NCI-H1048 (cell line): ENCODE measurements at places on chromosomes 16 and 17.

DNA sequence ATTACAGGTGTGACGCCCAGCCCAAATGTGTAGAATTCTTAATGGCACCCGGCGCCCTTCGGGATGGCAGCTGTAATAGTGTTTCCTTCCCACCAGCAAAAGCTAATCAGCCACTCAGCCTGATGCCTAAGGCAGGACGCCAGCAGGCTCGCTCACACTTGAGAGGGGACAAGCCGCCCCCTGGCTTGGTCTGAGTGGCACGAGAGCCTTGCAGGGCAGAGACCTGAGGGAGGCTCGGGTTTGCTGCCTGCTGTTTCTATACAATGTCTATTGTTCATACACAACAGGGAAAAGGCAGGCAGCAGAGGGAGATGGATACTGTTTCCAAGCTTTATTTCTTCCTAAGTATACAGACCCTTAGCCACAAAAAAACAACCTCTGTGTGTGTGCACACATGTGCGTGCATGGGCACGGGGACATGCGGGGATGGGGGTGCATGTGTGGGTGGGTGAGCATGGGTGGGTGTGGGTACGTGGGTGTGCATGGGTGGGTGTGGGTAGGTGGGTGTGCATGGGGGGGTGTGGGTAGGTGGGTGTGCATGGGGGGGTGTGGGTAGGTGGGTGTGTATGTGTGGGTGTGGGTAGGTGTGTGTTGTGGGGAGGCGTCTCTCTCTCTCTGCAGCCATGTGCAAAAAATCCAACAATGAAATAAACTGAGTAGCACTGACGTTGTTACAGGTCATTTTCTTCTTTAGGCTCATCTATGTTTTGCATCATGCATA lies 10.0 kb downstream of the SLC38A8 start:
- no peak for DNase-seq

DNA sequence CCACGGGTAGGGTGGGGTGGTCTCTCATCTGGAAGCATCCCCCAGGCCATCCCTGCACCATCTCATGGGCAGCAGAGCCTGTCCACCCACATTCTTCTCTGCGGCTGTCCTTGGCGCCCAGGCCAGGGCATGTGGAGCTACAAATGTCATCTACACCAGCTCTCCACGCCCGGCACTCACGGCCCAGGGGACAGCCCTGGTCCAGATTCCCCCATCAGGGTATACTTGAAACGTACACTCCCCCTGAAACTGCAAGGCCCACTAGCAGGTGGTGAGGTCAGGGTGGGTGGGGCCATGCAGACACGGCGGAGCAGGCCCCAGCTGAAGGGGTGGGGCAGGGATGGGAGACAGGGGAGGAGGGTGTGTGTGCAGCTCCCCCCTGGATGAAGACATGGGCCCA lies 3.2 kb upstream of the SOX8 start:
- DNase-seq = no peak

DNA sequence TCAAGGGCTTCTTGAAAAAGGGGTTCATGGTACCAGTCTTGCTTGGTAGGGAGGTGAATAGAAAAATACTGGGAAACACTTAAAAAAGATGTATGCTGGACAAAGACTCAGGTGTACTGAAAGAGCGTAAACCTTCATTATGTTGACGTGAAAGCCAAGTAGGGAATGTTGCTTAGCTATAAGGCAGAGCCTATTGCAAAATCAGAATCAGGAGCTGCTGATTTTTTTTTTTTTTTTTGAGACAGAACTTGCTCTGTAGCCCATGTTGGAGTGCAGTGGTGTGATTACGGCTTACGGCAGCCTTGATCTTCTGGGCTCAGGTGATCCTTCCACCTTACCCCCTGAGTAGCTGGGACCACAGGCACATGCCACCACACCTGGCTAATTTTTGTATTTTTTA lies 3.9 kb downstream of the TMEM94 start:
- DNase-seq = no peak

- DNase-seq = no peak
Observed at GRCh38 chr17:81049973-81050551, 15.1 kb downstream of the BAIAP2 start.

GRCh38 chr16:79169239-79169638 lies 431.3 kb downstream of the MAF start:
- DNase-seq = no peak

DNA sequence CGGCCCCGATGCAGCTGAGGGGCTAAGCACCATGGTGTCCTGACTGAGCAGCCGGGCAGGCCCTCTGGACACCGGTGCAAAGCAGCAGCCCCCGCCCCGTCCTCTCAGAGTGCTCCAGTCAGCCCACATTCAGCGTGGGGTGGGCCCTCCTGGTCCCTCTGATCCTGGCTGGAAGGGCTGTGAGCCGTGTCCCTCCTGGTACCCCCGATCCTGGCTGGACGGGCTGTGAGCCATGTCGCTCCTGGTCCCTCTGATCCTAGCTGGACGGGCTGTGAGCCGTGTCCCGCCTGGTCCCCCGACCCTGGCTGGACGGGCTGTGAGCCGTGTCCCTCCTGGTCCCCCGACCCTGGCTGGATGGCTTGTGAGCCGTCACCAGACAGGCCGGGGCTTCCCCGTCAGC lies 26.9 kb upstream of the ACSF3 start:
- no peak for DNase-seq

- DNase-seq = no peak
Observed at GRCh38 chr16:29844575-29845331, 18.3 kb downstream of the CDIPT start.

DNA sequence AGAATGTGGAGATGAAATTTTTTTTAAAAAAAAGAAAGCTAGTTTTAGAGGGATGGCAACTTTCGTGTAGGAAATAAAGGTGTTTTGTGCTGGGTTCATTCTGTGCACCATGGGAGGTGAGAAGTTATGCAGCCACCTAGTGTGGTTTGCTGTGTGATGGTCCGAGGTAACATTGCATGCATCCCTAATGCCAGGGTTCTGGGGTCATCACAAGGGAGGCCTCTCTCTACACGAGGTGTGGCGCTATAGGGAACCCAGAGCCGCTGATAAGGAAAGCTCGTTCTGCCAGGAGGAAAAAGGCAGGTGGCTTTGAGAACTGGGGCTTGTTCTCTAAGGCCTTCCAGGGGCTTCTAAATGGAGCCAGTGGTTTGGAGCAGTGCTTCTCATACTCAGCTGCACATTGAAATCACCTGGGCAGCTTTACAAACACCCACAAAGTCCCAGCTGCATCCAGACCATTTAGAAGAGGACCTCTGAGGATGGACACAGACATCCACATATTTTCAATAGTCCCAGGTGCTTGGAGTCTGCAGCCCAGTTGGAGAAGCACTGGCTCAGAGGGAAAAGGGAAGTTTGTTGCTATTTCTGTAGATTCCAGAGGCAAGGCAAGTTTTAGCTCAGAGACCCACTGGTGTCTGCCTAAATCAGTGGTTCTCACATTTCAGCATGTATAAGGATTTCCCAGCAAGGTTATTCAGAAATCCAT lies 43.5 kb downstream of the VPS35L start:
- DNase-seq = no peak

DNA sequence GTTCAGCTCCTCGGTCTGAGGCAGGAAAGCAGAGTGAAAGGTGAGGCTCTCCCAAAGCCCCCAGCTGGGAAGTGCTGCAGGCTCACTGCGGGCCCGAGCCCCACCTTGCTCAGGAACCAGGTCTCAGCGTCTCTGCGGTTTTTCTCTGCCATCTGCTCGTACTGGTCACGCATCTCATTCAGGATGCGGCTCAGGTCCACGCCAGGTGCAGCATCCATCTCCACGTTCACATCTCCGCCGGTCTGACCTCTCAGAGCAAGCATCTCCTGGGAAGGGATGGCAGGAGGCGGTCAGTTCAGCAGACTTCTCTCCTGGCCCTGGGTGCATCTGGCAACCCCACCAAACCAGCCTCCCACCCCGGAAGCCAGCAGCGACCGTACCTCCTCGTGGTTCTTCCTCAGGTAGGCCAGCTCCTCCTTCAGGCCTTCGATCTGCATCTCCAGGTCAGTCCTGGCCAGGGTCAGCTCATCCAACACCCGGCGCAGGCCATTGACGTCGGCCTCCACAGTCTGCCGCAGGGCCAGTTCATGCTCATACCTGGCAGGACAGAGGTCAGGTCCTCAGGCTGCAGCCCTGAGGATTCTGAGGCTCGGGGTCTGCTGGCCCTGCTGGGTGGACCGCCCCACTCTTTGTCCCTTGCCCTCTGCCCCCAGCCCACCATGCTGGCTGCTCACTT lies 1.5 kb downstream of the KRT16 start:
- no peak for DNase-seq

GRCh38 chr16:4891886-4892216 lies 44.6 kb downstream of the UBN1 start:
- no peak for DNase-seq

DNA sequence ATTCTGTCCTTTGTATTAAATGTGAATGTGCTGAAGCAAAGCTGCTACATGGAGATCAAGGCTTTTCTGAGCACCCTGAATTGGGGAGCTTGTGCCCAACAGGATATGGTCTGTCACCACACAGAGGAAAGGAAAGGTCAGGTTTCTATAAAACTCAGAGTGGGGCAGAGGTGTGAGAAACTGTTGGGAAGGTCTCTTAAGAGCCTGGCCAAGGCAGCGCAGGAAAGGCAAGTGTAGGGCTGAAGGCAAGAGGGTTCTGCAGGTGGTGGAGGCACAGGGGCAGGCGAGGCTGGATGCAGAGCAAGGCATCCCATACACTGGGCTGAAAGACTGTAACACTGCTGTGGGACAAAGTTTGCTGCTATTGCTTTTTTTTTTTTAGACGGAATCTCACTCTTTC lies 8.1 kb downstream of the COX6A2 start:
- DNase-seq = no peak

GRCh38 chr16:73713778-73714495 lies 582.7 kb upstream of the PSMD7 start:
- DNase-seq = no peak

DNA sequence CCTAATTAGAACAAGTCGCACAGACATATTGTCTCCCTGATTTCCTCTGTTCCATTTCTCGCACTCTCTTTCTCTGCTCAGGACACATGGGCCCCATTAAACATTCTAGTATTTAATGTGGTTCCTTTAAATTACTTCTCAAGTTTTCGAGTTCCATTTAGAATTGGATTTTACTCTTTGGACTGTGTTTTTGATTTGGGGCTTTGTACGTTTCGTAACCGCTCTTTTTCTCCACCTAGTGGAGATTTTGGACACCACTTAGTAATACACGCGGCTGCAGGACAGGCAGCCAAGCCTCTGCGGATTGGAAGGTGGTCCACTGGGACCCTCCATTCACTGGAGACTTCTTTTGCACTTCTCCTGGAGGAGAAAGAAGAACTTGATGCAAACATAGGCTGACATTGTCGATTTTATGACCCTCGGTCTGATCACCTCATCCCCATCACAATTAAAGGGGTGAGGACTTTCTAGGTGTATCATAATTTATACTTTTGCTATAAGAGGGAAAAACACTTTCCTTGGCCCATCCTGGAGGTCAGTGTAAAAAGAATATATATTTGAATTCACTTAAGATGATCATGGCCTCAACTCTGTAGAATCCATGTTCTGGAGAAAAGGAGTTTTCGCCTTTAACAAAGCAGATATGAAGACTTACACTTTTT lies 85.7 kb downstream of the NOG start:
- no peak for DNase-seq

- DNase-seq = no peak
Observed at GRCh38 chr17:48748718-48749566, 20.4 kb upstream of the HOXB13 start.

DNA sequence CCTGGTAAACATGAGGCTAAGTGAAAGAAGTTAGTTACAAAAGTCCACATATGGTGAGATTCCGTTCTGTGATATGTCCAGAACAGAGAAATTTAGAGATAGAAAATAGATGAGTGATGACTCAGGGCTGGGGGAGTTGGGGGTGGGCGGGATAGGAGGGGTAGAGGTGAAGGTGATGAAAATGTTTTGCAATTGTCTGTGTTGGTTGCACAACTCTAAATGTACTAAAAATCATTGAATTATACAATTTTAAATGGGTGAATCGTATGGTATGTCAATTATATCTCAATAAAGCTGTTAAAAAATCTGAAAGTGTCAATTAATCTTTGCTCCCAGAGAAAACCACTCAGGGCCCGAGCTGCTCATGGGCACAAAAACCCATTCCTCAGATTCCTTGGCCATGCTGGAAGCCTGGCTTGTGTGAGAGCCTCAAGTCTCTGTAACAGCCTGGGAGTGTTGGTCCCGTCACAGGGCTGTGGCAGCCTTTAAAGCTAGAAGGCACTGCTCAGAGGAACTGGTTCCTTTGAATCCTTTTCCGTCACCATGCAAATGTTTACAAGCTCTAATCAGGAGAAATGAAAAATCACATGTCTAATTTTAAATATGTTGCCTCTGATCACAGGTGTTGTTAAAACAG lies 225.3 kb downstream of the WWOX start:
- DNase-seq = no peak

- DNase-seq = no peak
Observed at GRCh38 chr17:518047-518735, 165.6 kb upstream of the RPH3AL start.

DNA sequence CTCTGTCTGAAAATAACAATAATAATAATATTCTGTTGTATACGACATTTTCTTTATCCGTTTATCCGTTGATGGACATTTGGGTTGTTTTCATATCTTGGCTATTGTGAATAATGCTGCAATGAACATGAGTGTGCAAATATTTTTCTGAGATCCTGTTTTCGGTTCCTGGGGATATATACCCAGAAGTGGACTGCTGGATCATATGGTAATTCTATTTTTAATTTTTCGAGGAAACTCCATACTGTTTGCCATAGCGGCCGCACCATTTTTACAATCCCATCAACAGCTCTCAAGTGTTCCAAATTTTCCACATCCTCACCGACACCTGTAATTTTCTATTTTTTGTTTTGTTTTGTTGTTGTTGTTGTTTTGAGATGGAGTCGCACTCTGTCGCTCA lies 5.3 kb upstream of the PRSS41 start:
- DNase-seq = no peak

DNA sequence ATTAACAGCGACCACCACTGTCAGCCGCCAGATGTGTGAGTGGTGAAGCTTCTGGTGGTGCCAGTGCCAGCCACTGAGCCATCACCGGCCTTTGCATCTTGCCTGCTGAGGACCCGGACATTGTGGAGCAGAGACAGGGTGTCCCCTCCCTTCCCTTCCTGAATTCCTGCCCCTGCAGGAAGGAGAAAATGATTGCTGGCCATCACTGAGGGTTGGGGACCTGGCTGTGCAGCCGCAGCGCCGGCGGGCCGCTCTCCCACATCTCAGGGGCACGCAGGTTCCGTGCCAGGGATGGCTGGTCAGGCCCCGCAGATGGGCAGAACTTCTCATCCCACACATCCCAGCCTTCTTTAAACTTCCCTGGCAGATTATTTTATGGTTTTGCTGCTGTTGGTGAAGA lies 56.5 kb downstream of the RPTOR start:
- no peak for DNase-seq

DNA sequence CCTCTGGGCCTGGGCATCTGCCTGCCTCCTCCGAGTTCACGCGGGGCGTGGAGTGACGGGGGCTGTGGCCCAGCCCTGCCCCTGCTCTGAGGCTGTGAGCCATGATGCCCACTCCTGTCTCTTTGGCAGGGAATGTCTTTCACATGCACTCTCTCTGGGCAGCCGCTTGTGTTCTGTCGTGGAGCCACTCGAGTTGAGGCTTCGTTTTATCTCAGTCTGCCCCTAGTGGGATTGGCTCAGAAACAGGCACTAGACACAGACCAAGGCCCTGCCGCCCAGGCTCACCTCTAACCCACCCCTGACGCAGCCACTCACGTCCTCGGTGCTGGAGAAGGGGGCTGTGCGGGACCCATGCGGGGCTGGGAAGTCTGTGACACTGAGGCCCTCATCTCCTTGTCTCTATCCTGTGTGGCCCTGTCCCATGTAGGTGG lies 67.5 kb upstream of the KCTD5 start:
- no peak for DNase-seq

- DNase-seq = no peak
Observed at GRCh38 chr16:51035110-51035498, 116.0 kb downstream of the SALL1 start.
